LHCN-M2 (cell line): ENCODE measurements at places on chromosomes 3 and 15. TPM values are rescaled to one million over a fixed set of nuclear protein-coding genes. Genes with fewer than 3 reads are reported as not detected.

SELENOK gene
- 30.7 and 31.0 TPM in 2 replicates for total RNA-seq

ITIH3 gene
- total RNA-seq = not detected in 2 replicates

MGLL gene
- 197 and 206 TPM in 2 replicates for total RNA-seq

CSTA gene
- total RNA-seq = 0.46 TPM in 1 of 2 replicates, not detected in the other

GOLGA8T gene
- total RNA-seq = not detected in 2 replicates

C2CD4A gene
- not detected in 2 replicates for total RNA-seq

ST3GAL6 gene
- 0.63 and 3.8 TPM in 2 replicates for total RNA-seq

SPTSSB gene
- not detected in 2 replicates for total RNA-seq

CHST14 gene
- total RNA-seq = 27.9 and 30.1 TPM in 2 replicates

DYNLT2B gene
- 21.1 and 28.0 TPM in 2 replicates for total RNA-seq

PATL2 gene
- 0.19 and 0.57 TPM in 2 replicates for total RNA-seq

- peak; percentile 70 for DNase-seq
Measured at GRCh38 chr3:36244728-36245127, 135.6 kb upstream of the STAC start.

- DNase-seq = peak; percentile 62
Measured at GRCh38 chr3:194481103-194481502, 5.7 kb downstream of the ATP13A3 start.

DNA sequence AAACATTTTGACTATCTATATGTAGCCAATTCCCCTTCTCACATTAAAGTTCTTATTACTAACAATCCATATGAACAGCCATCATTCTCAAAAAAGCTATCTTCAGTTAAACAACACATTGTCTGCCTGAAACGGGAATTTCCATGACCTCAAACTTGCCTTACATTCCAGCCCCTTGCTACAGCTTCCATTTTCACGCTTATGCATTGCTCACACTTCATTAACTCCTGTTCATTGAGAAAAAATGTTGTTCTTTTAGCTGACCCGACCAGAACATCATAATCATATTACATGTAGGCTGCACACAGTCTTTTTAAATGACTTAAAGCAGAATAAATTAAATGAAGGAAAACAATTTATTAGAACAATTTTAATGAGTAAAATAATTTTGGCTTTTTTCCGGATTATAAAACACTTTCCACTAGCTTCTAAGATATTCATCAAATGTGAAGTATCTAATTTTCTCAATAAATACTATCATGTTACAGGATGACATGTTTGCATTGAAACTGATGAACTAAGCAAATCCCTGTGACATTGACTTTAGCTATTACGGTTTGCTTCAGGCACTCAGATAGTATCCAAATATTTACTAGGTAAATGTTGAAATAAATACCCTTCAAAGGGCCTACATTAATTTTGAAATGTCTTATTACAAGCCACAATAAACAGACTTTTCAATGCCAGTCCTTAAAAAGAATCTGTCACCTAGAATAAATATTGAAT lies 49.9 kb downstream of the P3H2 start:
- no peak for DNase-seq

DNA sequence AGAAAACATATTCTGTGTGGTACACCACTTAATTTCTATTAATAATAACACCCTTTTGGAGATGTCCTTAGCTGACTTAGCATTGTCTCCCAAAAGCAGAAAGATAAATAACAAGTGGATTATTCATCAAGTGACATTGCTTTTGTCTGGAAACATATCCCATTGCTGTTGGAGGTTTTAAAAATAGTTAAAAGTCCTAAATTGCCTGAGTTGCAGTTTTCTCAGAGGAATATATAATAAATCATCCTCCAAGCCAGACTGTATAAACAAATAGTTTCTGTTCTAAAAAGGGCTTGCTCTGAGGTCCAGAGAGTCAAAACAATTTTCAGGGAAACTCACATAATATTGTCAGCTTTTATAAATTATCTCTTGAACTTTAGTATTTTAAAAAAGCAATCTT lies 60.4 kb upstream of the CD96 start:
- peak; percentile 2 for DNase-seq

- DNase-seq = no peak
Measured at GRCh38 chr3:16888785-16889607, 4.2 kb downstream of the PLCL2 start.

GRCh38 chr3:25214034-25214433 lies 214.0 kb upstream of the RARB start:
- no peak for DNase-seq

DNA sequence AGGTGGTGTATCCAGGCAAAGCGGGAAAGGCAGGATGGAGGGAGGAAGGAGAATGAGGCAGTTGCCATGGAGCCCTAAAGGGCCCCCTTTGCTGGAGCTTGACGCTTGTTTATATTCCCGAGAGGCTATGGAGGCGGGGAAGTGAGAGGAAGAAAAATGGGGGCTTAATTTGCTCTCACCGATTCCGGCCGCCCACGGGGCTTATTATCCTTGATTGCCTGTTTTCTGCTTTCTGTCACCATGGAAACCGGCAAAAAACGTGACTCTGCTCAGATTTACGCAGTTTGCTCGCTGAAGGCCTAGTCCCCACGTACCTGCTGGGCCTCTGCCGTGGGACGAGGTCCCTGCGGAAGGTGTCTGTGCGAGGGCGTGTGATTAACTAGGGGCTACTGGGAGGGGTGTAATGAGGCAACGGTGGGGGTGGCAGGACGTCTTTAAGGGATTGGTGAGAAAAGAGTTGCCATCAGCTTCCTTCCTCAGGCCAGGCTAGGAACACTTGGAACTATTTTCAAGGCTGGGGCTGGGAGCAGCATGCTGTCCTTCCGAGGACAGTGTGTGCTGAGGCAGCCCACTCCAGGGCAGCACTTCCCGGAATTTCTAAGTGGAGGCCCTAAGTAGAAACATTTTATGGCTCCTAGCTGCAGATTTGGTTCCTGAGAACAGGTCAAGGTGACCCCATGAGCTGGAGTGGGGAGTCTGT lies 110.8 kb upstream of the NDN start:
- DNase-seq = no peak

GRCh38 chr3:190326361-190326760 lies 4.1 kb upstream of the CLDN1 start:
- DNase-seq = no peak

DNA sequence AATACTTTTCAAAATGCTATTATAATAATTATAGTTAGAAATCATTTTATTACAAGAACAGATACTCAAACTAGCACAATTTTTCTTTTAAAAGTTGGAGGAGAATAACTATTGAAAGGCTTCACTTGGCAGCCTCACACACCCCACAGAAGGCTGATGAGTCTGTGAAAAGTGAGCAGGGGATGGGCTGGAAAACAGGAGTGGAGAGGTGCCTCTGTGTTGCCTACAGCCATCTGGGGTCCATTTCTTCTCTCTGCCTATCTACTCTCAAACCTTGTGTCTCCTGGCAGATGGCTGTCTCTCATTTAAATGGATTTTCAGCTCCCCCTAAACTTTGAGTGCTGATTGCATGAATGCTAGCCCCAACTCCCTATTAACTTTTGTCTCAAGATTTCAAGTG lies 230.8 kb downstream of the CLSTN2 start:
- DNase-seq = no peak

GRCh38 chr3:191476066-191476772 lies 15.3 kb downstream of the PYDC2 start:
- DNase-seq = no peak

GRCh38 chr3:106341087-106341486 lies 472.3 kb upstream of the CBLB start:
- no peak for DNase-seq

- DNase-seq = no peak
Measured at GRCh38 chr15:75353604-75354003, 6.8 kb downstream of the NEIL1 start.
